Mammary microvascular endothelial cell (primary cell): ENCODE measurements at places on chromosomes 16 and 17. TPM values are rescaled to one million over a fixed set of nuclear protein-coding genes. Genes with fewer than 3 reads are reported as not detected.

Gene CACNA1G
- not detected in 2 replicates for total RNA-seq

Gene WFDC1
- not detected in 2 replicates for total RNA-seq

Gene VTN
- total RNA-seq, result 0.07 TPM in 1 of 2 replicates, not detected in the other

Gene PPP1R27
- total RNA-seq, result not detected in 2 replicates

Gene CACNG3
- total RNA-seq, result not detected in 2 replicates

Gene GGT6
- not detected in 2 replicates for total RNA-seq

Gene NOL11
- 46.2 and 46.7 TPM in 2 replicates for total RNA-seq

Gene KRT25
- total RNA-seq, result not detected in 2 replicates

Gene HP
- total RNA-seq, result not detected in 2 replicates
